ENCODE measurements at places on chromosomes 12 and 14.

GRCh38 chr12:124713436-124714082 lies 146.1 kb upstream of the NCOR2 start:
- DNase-seq, result peak; percentile 39

DNA sequence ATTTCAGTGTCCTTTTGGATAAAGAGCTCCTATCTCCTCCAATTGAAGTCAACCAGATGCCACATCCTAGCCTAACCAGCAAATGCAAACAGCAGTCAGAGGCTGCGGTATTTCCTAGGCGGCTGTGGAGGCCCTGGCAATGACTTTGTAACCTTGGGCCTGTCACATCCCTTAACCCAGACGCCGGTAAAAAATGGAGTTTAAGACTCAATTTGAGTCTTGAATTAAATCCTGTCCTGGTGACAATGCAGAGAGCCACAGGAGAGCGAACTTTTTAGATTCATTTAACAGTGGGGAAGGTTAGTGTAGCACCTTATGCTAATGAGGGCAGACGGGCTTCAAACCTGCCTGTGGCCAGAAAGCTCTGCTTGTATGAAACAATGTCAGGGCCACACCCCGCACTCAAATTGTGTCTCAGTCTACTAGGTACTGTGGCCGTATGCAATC lies 1.3 kb downstream of the C12orf75 start:
- no peak for DNase-seq

DNA sequence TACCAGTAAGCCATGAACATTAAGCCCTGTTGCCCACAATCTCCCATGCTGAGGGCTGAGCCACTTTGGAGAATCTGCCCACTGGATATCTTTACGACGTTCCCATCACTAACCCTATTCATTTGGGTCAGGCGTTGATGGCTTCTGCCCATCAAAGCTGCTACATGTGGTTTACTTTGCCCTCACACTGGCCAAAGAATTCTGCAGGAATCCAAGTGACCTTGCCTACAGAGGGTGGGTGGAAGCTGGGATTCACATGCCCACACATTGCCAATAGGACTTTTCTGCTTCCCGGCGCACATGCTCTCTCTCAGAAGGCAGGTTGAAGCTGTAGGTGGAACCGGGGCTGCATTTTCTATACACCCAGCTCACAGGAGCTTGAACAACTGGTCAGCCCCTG lies 28.3 kb downstream of the OAS2 start:
- no peak for DNase-seq

DNA sequence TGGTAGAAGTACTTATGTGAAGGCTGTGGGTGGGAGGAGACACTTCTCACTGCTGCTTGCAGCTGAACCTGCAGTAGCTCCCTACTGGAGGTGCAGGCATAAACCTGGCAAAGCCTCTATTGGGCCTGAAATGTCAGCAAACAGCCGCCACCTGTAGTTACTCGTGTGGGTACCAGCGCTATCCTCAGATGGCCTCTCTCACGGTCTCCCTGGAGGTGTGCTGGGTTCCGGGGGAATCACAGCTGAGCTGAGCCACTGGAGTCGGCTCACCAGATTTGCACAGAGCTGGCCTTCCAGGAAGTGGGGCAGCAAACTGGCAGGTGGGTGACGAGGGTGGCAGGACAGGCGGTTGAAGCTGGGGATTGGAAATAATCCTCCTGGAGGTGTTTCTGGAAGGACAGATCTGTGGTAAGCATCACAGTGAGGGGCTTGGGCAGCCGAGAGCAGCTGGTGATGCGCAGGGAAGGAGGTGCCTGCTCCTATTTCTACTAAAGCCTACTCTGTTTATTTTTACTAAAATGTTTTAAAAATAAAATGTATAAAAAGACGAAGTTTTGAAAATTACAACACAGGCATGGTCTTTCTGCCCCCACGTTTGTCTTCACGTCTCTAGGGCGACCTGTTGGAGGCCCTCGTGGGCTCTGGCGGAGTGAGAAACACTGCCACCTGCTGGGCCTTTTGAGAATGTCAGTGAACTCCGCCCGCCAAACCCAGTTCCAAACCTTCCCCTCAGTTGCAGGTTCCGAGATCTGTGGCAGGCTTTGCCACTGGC lies 67.8 kb upstream of the PLEKHG3 start:
- peak; percentile 55 for DNase-seq

DNA sequence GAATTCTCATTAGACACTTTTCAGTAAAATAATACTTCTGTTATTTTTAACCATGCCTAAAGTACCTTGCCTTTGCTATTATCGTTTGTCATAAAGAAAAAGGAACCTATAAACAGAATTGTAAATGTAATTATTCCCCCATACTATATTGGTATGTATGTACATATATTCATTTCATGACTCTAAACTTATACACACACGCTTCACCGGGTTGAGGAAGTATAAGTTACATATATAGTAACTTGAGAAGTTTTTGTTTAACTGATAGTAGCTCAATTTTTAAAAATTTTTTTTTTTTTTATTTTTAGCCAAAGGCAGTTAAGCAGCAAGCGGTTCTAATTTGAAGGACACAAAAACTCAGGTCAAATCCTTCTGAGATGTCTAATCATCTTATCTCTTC lies 107.6 kb downstream of the PLEKHG7 start:
- DNase-seq, result no peak

DNA sequence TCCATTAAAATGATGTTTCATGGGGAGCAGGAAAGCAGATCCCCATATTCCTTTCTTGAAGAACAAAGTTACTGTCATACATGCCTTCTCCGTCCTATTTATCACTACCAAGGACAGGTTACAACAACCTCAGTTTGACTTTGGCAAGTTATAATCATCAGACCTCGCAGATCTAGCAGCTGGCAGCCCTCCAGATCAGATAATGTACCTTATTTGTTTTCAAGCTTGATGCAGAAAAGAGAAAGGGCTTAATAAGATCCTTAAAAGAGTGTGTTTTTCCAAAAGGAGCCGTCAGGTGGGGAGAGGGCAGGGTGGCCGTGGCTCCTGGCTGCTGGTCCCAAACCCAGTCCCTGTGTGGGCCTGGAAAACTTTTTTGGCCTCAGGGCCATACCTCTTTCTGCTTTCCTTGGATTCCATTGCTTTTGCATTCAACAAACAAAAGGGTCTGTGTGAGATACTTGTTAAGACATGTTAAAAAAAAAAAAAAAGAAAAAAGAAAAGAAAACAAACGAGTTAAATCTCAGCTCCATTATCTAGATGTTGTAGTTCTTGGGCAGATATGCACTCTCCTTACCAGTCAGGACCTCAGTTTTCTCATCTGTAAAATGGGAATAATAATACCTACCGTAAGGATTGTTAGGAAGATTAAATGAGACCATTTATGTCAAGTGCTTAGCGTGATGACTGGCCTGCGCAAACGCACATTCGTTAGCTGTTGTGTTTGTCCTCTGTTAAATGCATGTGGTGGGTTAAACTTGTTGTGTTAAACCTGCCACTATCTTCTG lies 64.6 kb downstream of the B4GALNT3 start:
- DNase-seq, result no peak

GRCh38 chr12:15599266-15600037 lies 189.7 kb downstream of the EPS8 start:
- DNase-seq, result no peak

DNA sequence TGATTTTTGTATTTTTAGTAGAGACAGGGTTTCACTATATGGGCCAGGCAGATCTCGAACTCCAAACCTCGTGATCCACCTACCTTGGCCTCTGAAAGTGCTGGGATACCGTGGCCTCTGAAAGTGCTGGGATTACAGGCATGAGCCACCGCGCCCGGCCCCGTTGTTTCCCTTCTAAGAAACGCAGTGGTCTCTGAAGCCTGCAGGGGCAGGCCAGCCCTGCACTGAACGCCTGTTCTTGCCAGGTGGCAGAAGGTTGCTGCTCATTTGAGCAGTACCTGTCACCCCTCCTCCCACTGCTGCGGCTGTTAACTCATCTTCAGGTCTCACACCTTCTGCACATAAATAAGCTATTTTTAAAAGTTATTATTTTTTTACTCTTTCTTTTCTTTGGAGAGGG lies 24.3 kb downstream of the GPRC5A start:
- DNase-seq, result no peak

DNA sequence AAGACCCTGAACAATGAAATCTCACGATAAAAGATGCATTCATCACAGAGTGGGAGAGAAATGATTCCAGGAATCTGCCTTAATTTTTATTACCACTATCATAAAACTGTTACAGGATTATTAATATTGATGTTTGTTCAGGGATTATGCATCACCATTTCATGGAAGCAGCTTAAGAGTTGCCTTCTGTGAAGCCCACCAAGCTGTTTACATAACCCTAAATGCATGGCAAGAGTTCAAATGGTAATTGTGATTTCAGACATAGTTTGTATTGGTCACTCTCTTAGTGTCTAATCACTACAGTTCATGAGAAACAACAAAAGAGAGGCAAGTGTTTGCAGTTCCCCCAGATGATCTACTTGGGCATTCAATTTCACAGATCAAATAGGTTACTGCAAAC lies 527.7 kb downstream of the RPS29 start:
- no peak for DNase-seq

DNA sequence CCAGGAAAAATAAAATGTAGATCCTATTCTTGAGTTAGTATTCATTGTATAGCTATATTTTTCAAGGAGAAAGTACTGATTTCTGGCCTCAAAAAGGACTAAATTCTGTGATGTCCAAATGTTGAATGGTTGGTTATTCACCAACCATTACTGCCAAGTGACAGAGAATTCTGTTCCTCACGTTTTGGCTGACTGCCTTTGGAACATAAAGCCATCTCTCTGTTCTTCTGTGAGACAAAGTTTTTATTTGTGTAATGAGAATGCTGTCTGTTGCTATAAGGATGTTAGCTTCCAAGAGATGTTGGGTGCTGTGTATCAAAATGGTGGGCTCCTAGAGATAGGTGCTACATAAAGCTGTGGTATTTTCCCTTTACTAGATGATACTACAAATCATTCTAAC lies 9.3 kb downstream of the ZNF410 start:
- no peak for DNase-seq

DNA sequence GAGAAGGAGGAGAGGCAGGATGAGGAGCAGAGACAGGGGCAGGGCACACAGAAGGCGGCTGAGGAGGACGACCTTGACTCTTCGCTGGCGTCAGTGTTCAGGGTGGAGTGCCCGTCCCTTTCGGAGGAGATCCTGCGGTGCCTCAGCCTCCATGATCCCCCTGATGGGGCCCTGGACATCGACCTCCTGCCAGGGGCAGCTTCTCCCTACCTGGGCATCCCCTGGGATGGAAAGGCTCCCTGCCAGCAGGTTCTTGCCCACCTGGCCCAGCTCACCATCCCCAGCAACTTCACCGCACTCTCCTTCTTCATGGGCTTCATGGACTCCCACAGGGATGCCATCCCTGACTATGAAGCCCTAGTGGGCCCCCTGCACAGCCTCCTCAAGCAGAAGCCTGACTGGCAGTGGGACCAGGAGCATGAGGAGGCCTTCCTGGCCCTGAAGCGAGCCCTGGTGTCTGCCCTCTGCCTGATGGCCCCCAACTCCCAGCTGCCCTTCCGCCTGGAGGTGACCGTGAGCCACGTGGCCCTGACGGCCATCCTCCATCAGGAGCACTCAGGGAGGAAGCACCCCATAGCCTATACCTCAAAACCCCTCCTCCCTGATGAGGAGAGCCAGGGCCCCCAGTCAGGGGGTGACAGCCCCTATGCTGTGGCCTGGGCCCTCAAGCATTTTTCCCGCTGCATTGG lies 14.6 kb downstream of the CBLN3 start:
- DNase-seq, result no peak

DNA sequence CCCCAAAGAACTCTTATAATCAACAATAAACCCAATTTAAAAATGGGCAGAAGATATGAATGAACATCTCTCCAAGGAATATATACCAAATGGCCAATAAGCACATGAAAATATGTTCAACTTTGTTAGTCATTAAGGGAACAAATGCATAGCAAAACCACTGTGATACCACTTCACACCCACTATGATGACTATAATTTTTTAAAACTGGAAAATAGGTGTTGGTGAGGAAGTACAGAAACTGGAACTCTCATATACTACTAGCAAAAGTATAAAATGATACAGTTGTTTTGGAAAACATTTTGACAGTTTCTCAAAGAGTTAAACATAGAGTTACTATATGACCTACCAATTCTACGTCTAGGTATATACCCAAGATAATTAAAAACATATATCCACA lies 9.4 kb upstream of the HEATR5A start:
- DNase-seq, result no peak

GRCh38 chr12:131330106-131330815 lies 376.6 kb downstream of the ADGRD1 start:
- no peak for DNase-seq

DNA sequence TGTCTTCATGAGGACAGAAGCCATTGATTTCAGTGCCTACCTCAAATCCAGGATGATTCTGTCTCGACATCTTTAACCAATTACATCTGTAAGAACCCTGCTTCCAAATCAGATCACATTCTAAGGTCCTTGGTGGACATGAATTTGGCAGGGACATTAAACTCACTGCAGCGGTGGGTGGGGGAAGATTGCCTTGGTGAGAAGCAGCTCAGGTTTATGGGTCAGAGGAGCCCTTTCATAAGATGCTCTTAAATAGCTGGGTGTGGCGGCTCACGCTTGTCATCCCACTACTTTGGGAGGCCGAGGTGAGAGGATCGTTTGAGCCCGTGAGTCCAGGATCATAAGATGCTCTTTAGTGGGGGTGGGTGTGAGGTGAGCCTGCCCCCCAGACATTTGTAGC lies 42.9 kb downstream of the ELK3 start:
- no peak for DNase-seq

- DNase-seq, result no peak
These were observed 145.1 kb downstream of the SLC25A21 start for GRCh38 chr14:37027188-37027824.

DNA sequence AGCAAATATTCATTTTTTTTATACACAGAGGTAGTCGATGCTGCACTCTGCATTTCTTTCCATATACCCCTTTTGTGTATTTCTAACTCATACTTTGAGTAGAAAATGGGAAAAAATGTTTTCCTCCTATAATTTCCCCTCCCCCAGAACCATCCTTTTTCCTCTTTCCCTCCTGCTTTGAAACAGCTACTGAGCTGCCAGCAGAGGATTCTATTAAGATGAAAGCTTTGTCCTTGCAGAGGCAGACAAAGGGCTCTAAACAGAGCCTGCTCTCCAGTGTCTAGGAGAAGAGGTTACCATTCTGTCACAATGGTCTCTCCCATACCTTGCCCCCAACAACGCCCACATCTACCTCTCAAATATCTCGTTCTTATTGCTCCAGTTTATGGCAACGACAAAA lies 74.6 kb upstream of the OSBPL8 start:
- DNase-seq, result no peak

GRCh38 chr14:100609941-100610391 lies 22.7 kb upstream of the BEGAIN start:
- DNase-seq, result no peak

DNA sequence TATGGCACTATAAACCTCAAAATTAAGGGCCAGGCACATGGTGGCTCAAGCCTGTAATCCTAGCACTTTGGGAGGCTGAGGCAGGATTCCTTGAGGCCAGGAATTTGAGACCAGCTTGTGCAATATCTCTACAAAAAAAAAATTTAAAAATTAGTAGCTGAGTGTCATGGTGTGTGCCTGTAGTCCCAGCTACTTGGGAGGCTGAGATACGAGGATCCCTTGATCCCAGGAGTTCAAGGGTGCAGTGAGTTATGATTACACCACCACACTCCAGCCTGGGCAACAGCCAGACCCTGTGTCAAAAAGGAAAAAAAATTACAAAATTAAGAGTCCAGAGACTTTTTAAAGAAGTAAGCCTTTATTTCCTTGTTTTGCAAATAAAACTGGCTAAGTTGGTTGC lies 1.8 kb upstream of the GCN1 start:
- no peak for DNase-seq
